Endothelial cell (in vitro differentiated cells): ENCODE measurements at places on chromosomes 11 and 22. TPM values are rescaled to one million over a fixed set of nuclear protein-coding genes. Genes with fewer than 3 reads are reported as not detected.
A peak's percentile ranks its signal among the peaks of the same experiment; 100 is the strongest.

- no peak for DNase-seq
- H3K27ac ChIP-seq: no peak overlapping the region
- H3K4me3 ChIP-seq: no peak overlapping the region
These were observed 4.1 kb upstream of the USP18 start for GRCh38 chr22:18145676-18146388.

GRCh38 chr22:23183061-23183698, 2.9 kb downstream of the BCR start:
- peak overlapping the region; percentile 93 for H3K4me3 ChIP-seq
- H3K4me1 ChIP-seq: peaks cover 66% of the 10 kb centered on the region
- peaks cover 11% of the 10 kb centered on the region for H3K27me3 ChIP-seq

- H3K27me3 ChIP-seq: peaks cover 3% of the 10 kb centered on the region
- H3K4me3 ChIP-seq: no peak overlapping the region
- DNase-seq: no peak
- no peak overlapping the region for H3K27ac ChIP-seq
- peaks cover 29% of the 10 kb centered on the region for H3K36me3 ChIP-seq
These were observed 33.0 kb downstream of the CHID1 start for GRCh38 chr11:877565-877964.

DNA sequence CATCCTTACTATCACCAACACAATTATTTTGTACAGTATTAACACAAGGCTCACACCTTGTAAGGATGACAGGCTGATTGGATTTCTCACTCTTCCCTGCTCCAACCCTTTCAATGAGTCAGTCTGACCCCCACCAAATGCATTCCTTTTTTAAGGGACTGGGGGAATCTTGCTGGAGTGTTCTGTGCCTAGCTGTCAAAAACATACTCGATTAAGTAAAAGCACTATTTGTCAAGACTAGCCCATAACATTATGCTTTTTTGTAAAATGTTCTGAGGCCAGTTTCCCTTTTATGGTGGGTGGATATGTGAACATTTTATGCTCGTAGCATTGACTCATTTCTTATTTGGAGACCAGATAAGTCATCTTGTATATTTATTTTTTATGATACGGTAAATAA, 87.2 kb downstream of the PDHX start:
- no peaks in the 10 kb centered on the region for H3K36me3 ChIP-seq
- DNase-seq: no peak
- no peak overlapping the region for H3K4me3 ChIP-seq
- no peaks in the 10 kb centered on the region for H3K27me3 ChIP-seq
- H3K27ac ChIP-seq: no peak overlapping the region

Gene SCGB2A2
- total RNA-seq: not detected

Gene EIF4ENIF1
- total RNA-seq: 35.7 TPM

Gene PNPLA5
- total RNA-seq: not detected

DNA sequence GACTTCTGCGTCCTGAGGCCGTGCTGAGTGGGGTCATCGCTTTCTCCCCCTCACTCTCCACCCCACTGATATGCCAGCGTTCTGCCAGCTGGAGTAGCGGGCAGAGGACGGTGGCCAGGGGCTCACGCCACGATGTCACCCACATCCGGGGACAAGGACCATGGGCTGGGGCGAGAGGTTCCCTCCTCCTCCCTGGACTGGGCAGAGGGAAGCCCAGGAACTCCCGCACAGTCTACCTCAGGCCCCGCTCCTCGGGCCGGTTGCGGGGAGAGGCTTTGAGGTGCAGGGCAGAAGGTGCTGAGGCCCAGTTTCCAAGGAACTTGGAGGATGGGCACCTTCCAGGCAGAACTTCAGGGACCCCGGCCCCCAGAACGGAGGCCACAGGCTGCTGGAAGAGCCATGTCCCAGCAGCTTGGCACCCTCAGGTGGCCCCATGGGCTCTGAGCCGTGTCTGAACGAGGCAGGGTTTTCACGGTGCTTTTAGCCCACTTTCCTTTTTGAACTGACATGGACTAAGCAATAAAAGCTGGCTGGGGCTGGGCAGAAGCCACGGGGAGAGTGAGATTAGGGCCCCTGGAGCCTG, 25.4 kb downstream of the ADAMTS15 start:
- H3K36me3 ChIP-seq: peaks cover 4% of the 10 kb centered on the region

Gene APBB1
- total RNA-seq: 43.6 TPM

Gene NNMT
- not detected for total RNA-seq

- H3K27me3 ChIP-seq: peaks cover 1% of the 10 kb centered on the region
- no peak overlapping the region for H3K27ac ChIP-seq
- H3K4me3 ChIP-seq: no peak overlapping the region
- H3K36me3 ChIP-seq: peaks cover 2% of the 10 kb centered on the region
- H3K4me1 ChIP-seq: no peaks in the 10 kb centered on the region
- DNase-seq: no peak
These were observed 55.7 kb downstream of the SCUBE1 start for GRCh38 chr22:43287441-43287840.

DNA sequence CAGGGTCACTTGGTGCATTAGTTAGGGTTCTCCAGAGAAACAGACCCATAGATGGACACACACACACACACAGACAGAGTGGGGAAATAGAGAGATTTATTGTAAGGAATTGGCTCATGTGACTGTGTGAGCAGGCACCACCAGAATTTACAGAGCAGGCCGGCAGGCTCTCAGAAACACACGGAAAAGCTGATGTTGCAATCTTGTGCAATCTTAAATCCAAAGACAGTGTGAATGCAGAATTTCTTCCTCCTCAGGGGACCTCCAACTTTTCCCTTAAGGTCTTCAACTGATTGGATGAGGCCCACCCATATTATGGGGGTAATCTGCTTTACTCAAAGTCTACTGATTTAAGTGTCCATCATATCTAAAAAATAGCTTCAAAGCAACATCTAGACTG, 49.8 kb downstream of the APIP start:
- no peak for DNase-seq
- H3K36me3 ChIP-seq: peaks cover 8% of the 10 kb centered on the region
- no peaks in the 10 kb centered on the region for H3K27me3 ChIP-seq
- H3K27ac ChIP-seq: no peak overlapping the region

DNA sequence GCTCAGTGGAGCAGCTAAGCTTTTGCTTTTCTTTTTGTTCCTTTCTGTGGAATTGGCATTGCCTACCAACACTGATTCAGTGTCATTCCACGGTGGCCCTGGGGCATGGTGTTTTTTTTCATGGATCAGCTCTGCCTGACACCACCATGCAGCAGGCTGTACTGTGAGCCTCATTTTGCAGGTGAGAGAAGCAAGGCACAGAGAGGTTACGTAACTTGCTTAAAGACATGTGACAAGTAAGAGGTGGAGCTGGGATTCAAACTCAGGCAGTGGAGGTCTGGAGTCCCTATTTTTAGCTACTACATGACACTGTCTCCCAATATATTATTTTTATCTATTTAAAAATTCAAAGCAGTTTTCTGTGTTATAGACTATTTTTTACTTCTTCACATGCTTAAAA, 44.4 kb downstream of the APOL3 start:
- H3K27ac ChIP-seq: no peak overlapping the region
- no peaks in the 10 kb centered on the region for H3K4me1 ChIP-seq
- no peak overlapping the region for H3K4me3 ChIP-seq

Gene APOL5
- not detected for total RNA-seq

- no peak for DNase-seq
- peaks cover 2% of the 10 kb centered on the region for H3K27me3 ChIP-seq
- H3K36me3 ChIP-seq: peaks cover 6% of the 10 kb centered on the region
- H3K27ac ChIP-seq: no peak overlapping the region
- H3K4me1 ChIP-seq: peaks cover 4% of the 10 kb centered on the region
- H3K4me3 ChIP-seq: no peak overlapping the region
These were observed 74.5 kb downstream of the RPL27A start for GRCh38 chr11:8757047-8757446.
